A172 (cell line): ENCODE measurements at places on chromosomes 13 and 19. TPM values are rescaled to one million over a fixed set of nuclear protein-coding genes. Genes with fewer than 3 reads are reported as not detected.

- DNase-seq, result peak; percentile 8
These were observed 4.9 kb upstream of the RGCC start for GRCh38 chr13:41452462-41452861.

DNA sequence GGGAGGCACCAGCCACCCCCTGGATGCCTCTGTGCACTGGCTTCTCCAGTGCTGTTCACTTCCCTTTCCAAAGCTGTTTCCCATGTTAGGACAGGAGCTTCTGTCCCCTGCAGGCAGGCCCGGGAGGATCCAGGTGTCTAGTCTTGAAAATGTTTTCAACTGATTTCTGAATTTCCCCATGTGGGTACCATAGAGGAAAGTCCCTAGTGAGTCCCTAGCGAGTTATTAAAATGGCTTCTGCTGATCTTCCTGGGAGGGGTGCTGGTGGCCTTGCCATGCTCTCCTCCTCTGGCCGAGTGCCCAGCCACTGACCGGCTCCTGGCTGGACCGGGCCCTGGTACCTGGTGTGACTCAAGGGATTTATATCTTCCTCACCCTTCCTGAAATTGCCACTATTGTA, 5.2 kb upstream of the ANKRD10 start:
- no peak for DNase-seq

DNA sequence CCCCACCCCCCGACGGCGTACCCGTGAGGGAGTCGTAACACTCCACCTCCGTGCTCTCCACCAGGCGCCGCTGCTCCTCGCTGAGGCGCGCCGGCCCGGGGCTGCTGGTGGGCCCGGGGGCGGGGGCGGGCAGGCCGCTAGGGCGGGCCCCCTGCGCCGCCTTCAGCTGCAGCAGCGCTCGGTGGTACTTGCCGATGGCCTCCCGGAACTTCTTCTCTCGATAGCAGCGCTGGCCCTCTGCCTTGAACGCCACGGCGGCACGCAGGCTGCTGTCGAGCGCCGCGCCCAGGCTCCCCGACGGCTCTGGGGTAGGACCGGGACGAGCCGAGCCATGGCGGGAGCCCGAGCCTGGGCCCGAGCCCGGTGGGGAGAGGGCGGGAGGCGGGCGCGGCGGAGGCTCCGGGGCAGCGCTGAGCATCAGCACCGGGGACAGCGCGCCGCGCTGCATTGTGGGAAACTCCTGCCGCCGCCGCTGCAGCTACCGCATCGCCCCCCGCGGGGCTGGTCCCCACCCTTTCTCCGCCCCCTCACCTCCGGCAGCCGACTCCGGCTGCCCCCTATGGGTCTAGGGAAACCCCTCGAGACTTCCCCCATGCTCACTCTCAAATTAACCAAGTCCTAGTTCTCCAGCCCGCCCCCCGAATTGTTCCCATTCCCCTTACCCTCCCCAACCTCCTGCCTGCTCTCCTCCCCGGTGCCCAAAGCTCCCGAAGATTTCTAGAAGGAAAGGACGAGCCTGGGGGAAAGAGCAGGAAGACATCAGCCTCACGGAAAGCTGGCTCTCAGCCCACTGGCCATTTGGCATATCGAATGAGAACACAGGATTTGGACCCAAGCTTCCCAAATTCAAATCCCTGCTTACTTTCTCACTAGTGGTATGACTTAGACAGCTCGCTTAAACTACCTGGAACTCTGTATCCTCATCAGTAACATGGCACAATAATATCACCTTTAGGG, at the start of gene TTC9B:
Gene TTC9B (minus strand): TSS at position 451 of the 957 bp plus-strand sequence. CDS start 3 bp downstream, at position 448.
- no peak for DNase-seq

Gene ZNF730
- total RNA-seq, result 1.4 and 2.5 TPM in 2 replicates

DNA sequence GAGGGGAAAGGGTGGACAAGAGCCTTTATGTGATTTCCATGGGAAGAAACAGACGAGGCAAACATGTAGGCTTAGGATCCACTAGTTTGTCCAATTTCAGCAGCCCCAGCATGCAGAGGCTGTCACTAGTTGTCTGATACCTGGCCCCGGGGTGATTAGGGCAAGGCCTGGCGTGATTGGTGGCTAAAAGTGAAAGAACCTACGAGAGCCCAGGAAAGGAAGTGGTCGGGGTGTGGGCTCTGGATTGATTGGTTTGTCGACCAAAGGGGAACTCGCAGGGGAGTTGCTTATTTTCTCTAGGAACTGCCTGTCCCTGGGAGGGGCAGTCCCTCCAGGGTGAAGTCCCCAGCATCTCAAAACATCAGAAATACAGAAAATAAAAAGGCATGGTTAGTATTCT, 64.2 kb upstream of the UQCRFS1 start:
- DNase-seq, result peak; percentile 71

Gene PEPD
- 72.3 and 84.1 TPM in 2 replicates for total RNA-seq

GRCh38 chr19:29537181-29537580, 11.4 kb downstream of the VSTM2B start:
- no peak for DNase-seq

DNA sequence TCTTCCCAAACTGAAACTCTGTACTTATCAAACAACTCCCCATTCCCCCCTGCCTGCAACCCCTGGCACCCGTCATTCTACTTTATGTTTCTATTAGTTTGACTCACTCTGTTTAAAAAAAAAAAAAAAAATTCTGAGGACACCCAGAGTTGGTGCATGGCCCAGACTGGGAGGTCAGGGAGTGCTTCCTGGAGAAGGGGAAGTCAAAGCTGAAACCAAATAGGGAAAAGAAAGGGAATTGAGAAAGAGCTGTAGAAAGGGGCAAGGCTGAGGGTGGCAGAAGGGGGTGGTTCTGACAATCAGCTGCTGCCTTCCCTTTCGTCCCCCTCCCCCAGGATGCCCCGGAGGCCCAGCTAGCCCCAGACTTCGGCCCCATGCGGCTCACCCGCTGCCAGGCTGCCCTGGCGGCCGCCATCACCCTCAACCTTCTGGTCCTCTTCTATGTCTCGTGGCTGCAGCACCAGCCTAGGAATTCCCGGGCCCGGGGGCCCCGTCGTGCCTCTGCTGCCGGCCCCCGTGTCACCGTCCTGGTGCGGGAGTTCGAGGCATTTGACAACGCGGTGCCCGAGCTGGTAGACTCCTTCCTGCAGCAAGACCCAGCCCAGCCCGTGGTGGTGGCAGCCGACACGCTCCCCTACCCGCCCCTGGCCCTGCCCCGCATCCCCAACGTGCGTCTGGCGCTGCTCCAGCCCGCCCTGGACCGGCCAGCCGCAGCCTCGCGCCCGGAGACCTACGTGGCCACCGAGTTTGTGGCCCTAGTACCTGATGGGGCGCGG, 9.0 kb upstream of the STRN4 start:
- no peak for DNase-seq

Gene METTL21C
- not detected in 2 replicates for total RNA-seq

- DNase-seq, result no peak
These were observed 5.7 kb downstream of the ACTN4 start for GRCh38 chr19:38653028-38653571.

Gene ZNF418
- total RNA-seq, result 0.07 and 0.31 TPM in 2 replicates
